Effector memory CD8-positive, alpha-beta T cell (primary cell): ENCODE measurements at places on chromosomes 16 and 17.

DNA sequence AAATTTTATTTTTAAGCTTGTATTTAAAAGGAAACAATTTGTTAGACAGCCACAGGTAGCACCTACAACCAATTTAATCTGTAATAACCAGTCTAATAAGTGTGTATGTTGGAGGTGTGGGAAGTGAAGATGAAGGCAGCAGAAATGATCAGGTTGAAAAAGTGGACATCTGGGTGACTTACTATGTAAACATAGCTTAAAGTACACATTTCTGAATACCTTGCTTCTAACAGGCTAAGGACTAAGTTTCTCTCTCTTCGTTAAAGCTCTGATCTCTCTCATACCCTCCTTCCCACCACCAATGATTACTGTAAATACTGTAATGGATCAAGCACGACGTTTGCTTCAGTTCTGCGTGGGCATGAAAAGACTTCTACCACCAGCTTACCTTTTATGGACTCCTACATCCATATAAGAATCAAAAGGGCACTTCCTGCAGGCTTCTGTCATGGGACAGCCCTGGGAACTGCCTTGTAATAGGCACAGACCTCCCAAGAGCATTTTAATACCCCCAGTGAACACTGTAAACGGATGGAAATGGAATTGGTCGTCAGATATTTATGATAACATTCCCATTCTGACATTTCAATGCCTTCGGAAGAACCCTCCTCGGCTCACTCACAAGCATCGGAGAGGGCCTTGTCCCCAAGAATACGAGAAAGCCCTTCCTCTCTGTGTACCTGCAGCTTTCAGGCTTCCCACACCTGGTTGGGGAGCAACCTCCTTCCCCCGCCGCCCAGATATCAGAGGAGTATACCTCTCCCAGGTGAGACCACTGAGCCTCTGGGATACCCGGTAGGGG is 700 bp downstream of the CCDC43 start:
- DNase-seq, result no peak

- DNase-seq, result no peak
Measured at GRCh38 chr16:77775911-77776909, 12.2 kb upstream of the VAT1L start.

- DNase-seq, result no peak
Measured at GRCh38 chr16:21614896-21615295, 15.5 kb downstream of the METTL9 start.

- DNase-seq, result no peak
Measured at GRCh38 chr16:51497541-51498211, 346.6 kb upstream of the SALL1 start.

- DNase-seq, result no peak
Measured at GRCh38 chr16:2529061-2529931, 1.9 kb downstream of the CEMP1 start.

- DNase-seq, result no peak
Measured at GRCh38 chr16:9033125-9033830, 58.2 kb upstream of the HAPSTR1 start.

DNA sequence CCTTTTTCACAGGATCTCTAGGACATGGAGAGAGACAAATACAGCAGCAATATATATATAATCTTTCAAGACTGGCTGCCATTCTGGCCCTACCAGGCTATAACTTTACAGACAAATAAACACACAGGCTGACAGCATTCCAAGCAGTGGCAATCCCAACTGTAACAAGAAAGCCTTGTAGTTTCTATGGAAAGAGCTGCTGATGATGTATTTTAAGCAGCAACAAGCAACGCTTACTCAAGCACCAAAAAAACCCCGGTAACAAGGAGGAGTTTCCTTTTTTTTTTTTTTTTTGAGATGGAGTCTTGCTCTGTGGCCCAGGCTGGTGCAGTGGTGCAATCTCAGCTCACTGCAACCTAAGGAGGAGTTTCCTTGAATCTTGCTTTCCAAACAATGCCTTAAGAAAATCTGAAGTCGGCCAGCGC is 23.2 kb downstream of the LSM12 start:
- no peak for DNase-seq

GRCh38 chr16:11833951-11834695 is 17.2 kb downstream of the RSL1D1 start:
- DNase-seq, result no peak

DNA sequence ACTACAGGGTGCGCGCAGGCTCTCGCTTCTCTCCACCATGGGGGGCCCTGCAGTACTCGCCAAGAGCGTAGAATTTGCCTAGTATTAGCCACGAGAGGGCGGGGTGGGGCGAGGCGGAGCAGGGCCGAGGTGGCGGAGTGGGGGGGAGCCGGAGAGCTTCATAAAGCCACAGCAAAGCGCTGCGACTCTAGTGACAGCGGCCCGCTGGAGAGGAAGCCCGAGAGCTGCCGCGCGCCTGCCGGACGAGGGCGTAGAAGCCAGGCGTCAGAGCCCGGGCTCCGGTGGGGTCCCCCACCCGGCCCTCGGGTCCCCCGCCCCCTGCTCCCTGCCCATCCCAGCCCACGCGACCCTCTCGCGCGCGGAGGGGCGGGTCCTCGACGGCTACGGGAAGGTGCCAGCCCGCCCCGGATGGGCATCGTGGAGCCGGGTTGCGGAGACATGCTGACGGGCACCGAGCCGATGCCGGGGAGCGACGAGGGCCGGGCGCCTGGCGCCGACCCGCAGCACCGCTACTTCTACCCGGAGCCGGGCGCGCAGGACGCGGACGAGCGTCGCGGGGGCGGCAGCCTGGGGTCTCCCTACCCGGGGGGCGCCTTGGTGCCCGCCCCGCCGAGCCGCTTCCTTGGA is at the start of gene TBX21:
TBX21 (plus strand) TSS at position 190 of the 627 bp plus-strand sequence; CDS start at position 409, 219 bp downstream.
- peak; percentile 92 for DNase-seq

DNA sequence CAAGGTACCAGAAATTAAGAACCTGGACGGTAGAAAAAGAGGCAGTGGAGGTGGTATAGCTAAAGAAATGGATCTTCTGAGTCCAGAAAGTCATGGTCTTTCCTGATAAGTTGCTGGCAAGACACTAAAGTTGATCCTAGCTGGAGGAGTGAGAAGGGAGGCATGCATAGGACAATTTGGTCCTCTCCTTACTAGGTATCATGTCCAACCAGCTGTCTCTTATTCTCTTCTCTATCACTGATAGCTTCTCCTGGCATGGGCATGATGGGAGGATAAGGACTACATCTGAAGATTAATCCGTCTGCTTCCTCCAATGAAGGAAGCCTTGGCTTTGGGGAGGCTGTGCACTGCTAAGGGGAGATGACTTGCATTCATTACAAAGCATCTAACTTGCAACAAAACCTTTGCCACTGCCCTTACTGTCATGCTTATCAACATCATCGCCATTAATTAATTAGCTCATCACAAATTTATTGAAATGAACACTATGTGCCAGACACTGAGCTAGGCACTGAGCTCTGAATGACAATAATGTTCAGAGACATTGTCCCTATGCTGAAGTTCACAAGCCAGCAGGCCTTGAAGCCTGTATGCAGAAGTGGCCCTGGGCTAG is 3.1 kb upstream of the FAM117A start:
- no peak for DNase-seq
